ENCODE measurements at places on chromosomes 4 and X.
A peak's percentile ranks its signal among the peaks of the same experiment; 100 is the strongest.

DNA sequence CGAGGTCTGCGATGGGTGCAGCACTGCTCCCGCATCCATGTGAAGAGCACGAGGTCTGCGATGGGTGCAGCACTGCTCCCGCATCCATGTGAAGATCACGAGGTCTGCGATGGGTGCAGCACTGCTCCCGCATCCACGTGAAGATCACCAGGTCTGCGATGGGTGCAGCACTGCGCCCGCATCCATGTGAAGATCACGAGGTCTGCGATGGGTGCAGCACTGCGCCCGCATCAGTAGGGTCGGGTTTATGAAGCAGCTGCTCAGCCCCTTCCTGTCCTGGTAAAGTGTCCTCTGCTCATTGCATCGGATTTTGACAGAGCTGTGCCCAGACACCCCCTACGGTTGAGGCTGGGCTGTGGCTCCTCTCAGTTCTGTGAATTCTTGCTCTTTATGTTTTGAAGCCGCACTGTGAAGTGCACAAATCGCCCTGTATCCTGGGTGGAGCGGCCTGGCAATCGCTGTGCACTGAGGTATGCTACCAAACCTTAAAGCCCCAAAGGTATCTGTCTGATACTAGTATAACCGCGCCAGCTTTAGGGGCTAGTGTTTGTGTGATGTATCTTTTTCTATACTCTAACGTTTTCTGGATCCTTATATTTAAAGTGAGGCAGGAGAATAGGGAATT, 98.7 kb downstream of the CPZ start:
- DNase-seq: no peak

DNA sequence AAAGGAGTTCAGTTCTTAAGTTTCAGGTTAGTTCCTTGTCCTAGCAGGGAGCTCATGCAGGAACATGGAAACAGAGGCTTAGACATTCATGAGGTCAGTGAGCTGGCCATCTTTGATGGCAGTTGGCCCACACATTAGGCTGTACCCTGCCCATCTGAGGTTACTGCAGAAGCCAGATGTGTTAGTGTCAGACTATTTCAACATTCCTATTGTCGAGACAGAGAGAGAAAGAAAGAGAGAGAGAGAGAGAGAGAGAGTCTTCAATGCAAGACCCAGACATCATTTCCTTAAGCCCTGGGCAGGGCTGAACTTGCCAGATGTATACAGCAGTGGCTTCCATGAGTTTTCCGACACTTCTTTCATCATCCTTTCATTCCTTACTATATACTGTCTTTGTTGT, 91.3 kb downstream of the PPP1R2C start:
- DNase-seq: no peak

GRCh38 chr4:163554870-163555465, 60.5 kb downstream of the TMA16 start:
- DNase-seq: no peak

GRCh38 chr4:17347445-17347844, 164.4 kb downstream of the QDPR start:
- peak; percentile 4 for DNase-seq

- no peak for DNase-seq
Measured at GRCh38 chr4:137946453-137947174, 295.5 kb downstream of the SLC7A11 start.

GRCh38 chr4:123579961-123580360, 183.4 kb downstream of the SPRY1 start:
- DNase-seq: no peak

- DNase-seq: no peak
Measured at GRCh38 chrX:140971099-140971795, 31.1 kb upstream of the SPANXB1 start.

DNA sequence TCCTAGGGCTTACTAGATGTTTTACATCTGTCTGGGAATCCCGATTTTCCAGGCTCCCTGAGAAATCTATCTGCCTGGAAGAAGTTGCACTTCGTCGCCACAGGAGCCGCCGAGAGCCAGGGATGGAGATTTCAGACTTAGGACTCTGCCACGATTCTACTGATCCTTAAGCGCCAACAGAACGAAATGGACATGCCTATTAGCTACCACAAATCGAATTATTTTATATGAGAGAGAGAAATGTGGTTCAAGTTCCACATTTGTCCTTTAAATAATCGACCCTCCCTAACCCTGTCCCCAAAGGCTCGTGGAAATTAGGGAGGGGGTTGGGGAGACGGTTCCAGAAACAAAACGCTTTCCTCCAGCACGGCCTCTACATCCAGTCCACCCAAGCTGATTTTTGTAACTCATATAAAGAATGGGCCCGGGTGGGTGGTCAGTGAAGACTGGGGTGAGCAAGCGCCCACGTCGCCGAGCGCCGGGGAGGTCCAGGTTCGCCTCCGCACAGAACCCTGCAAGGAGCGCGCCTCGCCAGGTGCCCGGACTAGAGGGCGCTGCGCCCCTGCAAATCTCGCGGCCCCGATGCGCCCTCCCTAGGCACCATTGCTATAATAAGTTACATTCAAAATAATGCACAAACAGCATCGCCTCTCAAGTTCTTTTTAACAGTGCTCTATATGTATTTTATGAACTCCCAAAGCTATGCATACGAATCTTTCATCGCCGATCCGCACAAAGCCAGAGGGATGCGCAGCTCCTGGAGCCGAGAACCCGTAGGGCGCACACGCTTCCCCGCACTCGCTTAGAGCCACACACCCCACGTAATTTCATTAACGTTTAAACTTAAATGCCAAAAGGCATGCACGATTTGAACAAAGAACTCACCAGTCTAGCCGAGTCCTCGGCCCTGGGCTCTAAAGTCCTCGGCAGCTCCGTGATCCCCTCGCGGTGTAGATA, 2.1 kb upstream of the FAT1 start:
- no peak for DNase-seq

DNA sequence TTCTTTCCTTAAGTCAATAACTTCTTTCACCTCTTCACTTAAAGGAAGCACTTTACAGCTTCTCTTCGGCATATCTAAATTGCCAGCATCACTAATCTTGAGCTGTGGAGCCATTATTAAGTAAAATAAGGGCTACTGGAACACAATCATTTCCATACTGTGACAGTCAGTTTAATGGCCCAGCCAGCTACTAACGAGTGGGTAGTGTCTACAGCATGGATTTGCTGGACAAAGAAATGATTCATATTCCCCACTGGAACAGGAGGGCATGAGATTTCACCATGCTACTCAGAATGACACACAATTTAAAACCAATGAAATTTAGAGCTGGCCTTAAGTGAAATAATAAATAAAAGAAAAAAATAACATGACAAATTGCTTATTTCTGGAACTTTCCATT, 72.1 kb downstream of the DDIT4L start:
- no peak for DNase-seq

DNA sequence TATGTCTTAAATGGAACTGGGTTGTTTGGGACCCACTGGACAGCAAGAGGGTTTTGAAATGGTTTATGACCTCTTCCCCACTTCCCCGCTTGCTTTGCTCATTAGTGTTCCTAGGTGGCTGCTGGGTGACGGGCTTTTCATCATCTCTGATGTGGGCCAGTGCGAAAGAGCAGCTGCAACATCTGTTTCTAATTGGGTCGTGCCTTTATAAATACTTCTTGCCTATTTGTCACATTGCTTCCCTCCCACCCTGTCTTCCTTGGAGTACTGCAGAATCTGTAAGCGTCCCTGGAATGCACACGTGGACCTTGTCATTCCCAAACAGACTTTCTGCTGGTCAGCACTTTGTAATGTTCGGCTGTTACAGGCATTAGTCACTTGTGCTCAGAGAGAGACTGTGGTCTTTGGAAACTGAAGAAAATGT, 35.2 kb downstream of the SEPTIN11 start:
- DNase-seq: no peak

- no peak for DNase-seq
Measured at GRCh38 chrX:2483398-2484060, 17.2 kb downstream of the DHRSX start.

GRCh38 chrX:74251006-74251930, 52.7 kb upstream of the ZCCHC13 start:
- no peak for DNase-seq

DNA sequence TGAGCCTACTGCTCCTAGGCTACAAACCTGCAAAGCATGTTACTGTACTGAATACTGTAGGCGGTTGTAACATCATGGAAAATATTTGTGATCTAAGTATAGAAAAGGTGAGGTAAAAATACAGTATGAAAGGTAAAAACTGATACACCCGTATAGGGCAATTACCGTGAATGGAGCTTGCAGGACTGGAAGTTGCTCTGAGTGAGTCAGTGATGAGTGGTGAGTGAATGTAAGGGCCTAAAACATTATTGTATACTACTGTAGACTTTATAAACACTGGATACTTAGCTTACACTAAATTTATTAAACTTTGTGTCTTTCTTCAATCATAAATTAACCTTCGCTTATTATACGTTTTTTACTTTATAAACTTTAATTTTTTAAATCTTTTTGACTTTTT, 3.7 kb downstream of the KIF4A start:
- DNase-seq: no peak

- no peak for DNase-seq
Measured at GRCh38 chr4:173675446-173675845, 145.4 kb upstream of the HAND2 start.

DNA sequence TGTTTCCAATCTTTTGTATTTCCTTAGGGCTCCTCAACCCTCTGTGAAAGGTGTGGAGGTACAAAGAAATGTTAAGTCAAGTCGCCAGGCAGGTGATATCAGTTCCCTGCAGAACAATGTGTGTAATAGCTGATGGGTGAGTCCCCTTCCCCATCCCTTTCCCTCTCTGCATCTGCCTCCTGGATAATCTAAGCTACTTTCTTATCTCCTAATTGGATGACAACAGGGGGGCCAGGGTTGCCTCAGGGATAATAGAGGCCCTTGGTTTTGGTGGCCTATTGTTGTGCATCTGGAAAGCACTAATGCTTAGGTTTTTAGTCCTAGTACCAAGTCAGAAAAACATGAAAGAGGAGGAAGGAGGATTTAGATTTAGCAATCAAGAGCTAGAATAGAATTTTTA, 29.1 kb downstream of the MAGED1 start:
- DNase-seq: no peak

DNA sequence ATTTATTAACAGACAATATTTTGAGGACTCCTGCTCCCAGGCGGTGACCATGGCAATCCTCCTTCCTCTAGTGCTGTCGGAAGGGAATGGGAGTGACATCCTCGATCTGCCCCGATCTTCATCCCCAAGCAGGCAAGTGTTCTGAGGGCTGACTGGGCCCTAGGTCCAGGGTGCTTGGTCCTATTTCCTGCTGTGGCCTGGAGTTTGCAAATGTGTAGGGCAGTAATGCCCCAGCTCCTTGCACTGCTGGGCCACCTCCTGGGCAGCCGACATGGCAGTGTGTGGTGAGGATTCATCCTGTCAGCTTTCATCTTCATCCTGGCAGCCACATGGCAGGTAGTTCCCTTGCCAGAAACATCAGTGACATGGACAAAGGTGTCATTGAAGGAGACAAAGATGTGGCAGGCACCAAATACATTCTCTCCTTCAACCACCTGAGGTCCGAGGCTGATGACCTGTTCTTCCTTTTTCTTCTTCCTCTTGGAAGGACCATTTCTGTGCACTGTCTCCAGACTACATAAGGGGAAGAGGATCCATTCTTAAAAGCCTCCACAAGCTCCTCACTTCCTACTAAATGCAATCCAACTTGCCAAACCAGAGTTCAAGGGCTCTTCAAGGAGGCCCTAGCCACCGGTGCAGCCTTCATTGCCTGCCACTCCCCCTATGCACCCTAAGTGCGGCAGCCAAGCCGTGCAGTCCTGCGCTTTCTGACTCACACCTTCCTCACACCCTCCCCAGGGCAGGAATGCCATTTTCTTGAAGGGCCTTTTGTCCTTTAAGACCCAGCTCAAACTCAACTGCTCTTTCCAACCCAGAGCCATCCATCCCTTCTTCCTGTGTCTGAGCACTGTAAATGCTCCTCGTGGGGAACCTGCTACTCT, 65.7 kb downstream of the TMEM154 start:
- DNase-seq: no peak

DNA sequence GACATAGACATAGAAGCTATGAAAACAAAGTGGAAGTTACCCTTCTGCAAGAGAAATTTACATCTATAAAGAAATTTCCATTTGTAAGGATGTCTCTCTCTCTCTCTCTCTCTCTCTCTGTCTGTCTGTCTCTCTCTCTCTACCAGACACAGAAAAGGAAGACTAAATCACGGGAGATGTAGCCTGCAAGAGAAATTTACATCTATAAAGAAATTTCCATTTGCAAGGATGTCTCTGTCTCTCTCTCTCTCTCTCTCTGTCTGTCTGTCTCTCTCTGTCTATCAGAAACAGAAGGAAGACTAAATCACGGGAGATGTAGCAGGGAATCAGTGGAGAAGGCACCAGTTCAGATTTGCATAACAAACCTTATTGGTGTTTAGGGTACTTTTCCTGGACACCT, 65.6 kb upstream of the CTSO start:
- DNase-seq: no peak

GRCh38 chrX:121322159-121322558, 274.7 kb downstream of the GLUD2 start:
- DNase-seq: no peak

DNA sequence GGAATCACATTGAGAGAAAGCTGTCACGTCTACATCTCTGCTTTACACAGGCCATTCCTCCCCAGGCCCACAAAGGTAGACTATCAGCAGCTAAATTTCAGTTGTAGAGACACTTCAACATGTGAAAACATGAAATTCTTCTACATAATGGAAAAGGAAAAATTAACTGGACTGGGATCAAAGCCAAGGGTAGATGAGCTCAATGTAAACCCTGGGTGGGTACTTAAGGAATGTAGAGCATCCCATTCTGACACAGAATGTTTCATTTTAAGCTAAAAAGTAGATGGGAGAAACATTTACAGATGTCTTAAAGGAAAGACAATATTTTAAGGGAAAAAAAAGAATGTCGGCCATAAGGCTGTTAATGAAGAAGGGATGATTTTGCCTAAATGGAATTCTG, 51.3 kb upstream of the NPNT start:
- no peak for DNase-seq

GRCh38 chr4:80726471-80726870, 304.0 kb upstream of the BMP3 start:
- DNase-seq: no peak

- no peak for DNase-seq
Measured at GRCh38 chrX:40063555-40063954, 34.2 kb downstream of the BCOR start.

GRCh38 chr4:16199093-16199492, 27.2 kb downstream of the TAPT1 start:
- peak; percentile 28 for DNase-seq

DNA sequence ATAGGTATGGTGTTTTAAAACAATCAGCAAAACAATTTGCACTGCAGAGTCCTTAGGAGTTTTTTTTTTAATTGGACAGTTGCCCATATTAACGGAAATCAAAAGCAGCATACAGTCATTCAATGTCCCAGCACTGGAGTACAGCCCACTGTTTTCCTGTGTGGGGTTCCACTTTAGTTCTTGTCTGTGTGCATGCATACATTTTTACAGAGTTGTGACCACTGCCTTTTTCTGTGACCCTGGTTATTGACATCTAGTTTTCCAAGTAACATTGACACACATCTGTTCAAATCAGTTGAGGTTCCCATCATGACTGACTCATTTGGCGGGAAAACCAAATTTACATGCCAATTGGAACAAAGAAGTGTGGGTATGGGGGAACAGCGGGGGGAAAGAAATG, 83.3 kb downstream of the HPRT1 start:
- no peak for DNase-seq

All from COR-L47 (cell line).